ENCODE measurements at places on chromosomes 1 and 21. TPM values are rescaled to one million over a fixed set of nuclear protein-coding genes. Genes with fewer than 3 reads are reported as not detected.

Gene ASTN1
- polyA plus RNA-seq: 0.64 TPM

Gene USF1
- polyA plus RNA-seq: 132 TPM

Gene CA6
- 0.11 TPM for polyA plus RNA-seq

Gene NCMAP
- polyA plus RNA-seq: 0.10 TPM

Data from spleen (tissue), 13 donors.